ENCODE measurements at places on chromosomes 11 and 22.

- no peak for DNase-seq
Observed at GRCh38 chr11:41895081-41895480, 435.6 kb upstream of the LRRC4C start.

GRCh38 chr22:46829941-46830715, 67.7 kb downstream of the TBC1D22A start:
- DNase-seq, result peak; percentile 77

DNA sequence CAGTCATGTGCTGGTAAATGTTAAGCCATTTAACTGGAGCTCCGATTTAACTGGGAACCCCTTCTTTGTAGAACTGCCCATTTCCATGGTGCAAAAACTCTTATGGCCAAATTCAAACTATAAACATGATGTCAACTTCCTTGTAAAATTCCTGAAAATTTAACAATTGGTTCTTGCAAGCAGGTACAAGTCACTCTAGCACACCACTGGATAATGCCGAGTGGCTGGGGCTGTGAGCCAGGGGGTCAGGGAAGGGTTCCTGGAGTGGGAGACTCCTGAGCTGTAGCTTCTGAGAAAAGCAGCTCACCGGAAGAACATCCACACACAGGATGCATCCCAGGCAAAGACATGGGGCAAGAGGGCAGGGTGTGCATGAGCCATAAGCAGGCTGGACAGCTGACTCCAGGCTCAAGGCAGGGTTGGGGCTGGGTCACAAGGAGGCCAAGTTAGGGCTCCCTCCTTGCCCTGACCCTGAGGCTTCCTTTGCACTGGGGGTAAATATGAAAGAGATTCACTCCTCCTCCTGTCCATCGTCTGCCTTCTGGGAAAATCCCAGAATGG, 18.2 kb downstream of the P2RY2 start:
- peak; percentile 27 for DNase-seq

GRCh38 chr11:108286370-108286769, 63.5 kb downstream of the ATM start:
- no peak for DNase-seq

GRCh38 chr11:32024948-32025347, 65.9 kb upstream of the RCN1 start:
- DNase-seq, result no peak

DNA sequence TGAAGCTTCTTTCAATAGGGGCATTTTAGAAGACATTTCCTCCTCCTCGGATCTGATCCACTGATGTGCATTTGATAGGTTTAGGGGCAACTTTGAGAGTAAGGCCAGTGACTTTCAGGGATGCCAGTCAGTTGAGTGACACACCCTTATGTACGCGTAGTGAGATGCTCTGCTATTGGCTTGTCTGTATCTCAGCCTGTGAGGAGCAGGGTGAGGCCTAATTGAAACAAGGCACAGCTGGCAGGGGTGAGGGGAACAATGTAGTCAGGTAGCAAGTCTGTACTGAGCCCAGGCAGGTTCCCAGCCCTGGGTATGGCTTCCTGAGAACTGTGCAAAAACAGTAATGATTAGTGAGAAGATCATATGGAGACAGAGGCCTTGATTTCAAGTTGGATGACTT, 61.5 kb downstream of the STIM1 start:
- DNase-seq, result no peak

DNA sequence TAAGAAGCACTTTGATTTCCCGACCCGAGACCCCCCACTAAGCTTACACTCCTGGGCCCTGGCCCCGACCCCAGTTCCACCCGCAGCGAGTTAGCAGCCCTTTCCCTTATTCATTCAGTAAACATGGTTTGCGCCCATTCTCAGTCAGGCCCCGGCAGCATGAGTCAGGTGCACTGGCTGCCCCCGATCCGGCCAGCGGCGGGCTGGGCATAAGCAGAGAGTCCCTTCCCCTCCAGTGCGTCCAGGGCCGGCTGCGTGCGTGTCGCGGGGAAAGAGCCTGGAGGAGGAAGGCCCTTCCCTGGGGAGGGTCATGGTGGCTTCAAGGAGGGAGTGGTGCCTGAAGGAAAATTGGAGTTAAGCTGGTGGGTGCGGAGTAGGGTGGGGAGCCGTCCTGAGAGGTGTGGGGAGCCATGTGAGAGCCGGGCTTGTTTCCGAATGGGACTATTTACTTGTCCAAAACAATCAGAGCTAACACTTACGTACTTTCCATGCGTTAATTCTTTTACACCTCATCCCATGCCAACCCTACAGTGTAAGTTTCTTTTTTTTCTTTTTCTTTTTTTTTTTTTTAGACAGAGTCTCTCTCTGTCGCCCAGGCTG, 657 bp downstream of the IGHMBP2 start:
- DNase-seq, result peak; percentile 48

GRCh38 chr11:118342503-118343161, at the start of gene CD3D:
Gene CD3D, minus strand, starts transcription at chr11:118342705. Its CDS starts 98 bp downstream, at chr11:118342607.
- DNase-seq, result no peak

DNA sequence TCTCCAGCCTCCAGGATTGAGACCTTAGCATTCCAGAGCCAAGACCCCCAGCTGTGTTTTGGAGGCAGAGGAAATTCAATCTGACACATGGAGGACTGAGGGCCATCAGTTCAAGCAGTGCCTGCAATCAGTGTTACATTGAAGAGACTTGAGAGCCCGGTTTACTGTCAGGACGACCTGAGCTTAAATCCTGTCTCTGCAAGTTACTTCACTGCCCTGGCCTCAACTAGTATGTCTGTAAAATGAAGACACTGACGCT, 35.1 kb downstream of the TRIM29 start:
- no peak for DNase-seq

- peak; percentile 30 for DNase-seq
Observed at GRCh38 chr22:23121424-23121823, 20.4 kb downstream of the RSPH14 start.

DNA sequence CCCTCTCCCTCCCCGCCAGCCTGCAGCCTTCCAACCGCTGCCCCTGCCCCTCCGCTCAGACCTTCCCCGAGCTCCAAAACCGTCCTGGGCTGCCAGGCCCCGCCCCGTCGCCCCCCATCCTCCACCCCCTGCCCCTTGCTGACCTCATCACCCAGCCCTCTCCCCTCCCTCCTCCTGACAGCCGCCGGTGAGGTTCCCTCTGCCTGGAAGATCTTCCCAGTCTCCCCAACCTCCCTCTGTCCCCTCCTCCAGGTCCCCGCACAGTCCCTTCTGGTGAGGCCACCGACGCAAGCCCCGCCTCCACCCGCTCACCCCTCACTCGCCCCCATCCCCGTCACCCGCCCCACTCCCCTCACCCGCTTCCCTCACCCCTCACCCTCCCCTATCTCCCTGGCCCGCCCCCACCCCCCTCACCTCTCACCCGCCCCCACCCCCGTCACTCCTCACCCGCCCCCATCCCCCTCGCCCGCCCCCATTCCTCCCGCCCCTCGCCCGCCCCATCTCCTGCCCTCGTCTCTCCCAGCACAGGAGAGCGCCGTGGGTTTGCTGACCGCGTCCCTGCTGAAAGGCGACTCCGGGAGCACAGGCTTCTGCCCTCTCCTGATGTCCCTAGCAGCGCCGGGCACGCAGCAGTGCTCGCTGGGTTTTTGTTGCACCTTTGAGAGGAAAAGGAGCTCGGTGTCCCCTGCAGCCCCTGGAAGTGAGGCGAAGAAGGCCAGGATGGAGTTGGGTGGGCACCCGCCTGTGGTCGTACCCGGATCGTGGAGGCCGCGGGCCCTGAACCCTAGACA, 16.4 kb upstream of the UPK3A start:
- peak; percentile 40 for DNase-seq

- no peak for DNase-seq
Observed at GRCh38 chr11:61082062-61082870, 20.0 kb upstream of the CD5 start.

- no peak for DNase-seq
Observed at GRCh38 chr22:20154602-20155187, 3.8 kb upstream of the CCDC188 start.

DNA sequence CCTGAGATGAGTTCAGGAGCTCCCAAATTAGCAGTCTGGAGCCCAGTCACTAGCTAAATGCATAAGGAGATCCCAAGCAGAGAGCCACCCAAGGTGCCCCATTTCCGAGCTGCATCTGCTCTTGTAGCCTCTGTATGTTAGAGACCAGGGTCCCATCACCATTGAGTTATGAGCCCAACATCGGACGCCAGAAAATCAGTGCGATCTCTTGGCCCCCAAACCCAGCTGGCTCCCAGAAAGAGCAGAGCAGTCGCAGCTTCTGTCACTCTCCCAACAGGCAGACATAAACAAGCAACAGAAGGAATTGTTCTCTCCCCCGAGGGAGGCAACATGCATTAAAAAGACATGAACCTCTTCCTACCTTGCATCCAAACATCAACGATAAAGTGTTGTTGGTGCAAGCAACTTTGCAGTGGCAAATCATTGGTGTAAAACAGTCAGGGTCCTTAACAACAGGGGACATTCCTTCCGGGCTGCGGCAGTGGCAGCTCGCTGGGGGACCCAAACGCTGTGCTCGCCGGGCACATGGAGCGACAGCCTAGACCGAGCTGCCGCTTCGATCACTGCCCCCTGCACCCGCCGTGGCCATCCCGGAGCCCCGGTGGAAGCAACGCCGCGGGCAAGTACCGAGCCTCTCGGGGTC, 907.1 kb downstream of the DLG2 start:
- DNase-seq, result no peak

DNA sequence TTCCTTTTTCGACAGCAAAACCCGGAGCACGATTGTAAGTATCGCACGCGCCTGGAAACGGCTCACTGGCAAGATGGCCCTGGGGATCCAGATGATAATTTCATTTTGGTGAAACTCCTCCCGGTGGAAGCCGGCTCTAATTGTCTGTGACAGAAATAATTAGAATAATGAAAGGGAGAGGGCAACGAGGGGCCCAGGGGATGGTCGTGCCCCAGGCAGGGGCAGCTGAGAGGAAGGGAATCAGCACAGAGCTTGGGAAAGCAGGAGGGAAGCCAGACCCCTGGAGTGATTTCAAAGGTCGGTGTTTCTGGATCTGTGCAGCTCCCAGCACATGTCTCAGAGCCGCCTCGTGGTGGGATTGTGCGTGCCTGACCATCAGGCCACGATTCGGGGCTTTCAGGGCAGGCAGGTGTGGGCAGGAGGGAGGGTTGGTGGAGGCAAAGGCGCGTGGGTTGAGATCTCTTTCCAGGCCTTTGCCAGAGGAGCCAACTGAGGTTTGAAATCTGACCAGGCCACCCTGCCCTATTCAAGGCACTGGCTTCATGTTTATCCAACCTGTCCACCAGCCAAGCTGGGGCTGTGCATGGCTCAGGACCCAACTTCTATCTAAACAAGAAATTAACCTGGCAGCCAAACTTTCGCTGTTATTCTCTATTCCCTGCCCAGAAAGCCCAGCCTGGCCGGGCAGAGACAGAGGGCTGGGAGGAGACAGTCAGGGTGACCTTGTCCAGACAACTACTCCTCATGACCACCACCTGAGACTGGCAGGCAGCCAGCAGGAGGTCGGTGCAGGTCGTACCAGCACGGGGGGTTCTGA, 27.8 kb downstream of the ANO1 start:
- DNase-seq, result no peak

DNA sequence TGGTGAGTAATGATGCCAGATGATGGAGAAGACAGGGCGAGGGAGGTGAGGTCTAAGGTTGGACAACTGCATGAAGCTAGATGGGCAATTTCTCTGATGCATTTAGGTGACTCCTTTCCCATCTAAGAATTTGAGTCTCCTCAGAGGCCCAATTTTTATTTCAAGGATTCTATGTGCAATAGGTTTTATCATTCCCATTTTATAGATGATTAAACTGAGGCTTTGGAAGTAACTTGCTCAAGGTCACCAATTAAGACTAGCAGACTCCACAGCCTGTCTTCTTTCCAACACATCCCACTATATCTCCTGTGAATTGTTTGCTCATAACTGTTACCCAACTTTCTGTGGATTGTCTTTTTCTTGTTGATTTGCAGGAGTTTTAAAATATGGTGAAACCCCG, 28.5 kb downstream of the DSCAML1 start:
- no peak for DNase-seq

- DNase-seq, result no peak
Observed at GRCh38 chr11:103659206-103659618, 377.2 kb upstream of the DDI1 start.

Measured in inflammatory macrophage (primary cell).